ENCODE measurements at places on chromosomes 1 and 21.

- no peak for DNase-seq
These were observed 328.9 kb upstream of the USP25 start for GRCh38 chr21:15400905-15401304.

- no peak for DNase-seq
These were observed 229.5 kb upstream of the VAMP3 start for GRCh38 chr1:7541629-7542028.

GRCh38 chr21:46515109-46515508 is 56.4 kb downstream of the DIP2A start:
- DNase-seq = no peak

GRCh38 chr1:244371242-244372141 is 80.2 kb downstream of the ADSS2 start:
- DNase-seq = no peak

DNA sequence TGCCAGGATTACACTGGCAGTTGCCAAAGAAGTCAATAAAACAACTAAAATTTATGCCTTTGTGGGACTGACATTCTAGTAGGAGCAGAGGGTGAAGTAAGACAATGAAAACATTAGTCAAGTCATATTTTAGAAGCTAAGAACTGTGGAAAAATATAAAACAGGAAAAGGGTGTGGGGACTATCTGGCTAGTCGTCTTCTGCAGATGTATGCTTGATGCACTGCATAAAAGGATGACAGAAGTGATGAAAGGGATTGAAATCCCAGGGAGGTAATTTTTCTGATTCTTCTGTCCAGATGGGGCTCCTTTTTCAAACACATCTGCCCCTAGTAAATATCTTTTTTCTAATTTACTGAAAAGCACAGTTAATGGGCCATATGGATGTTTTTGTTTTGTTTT is 706.3 kb downstream of the ADGRL2 start:
- no peak for DNase-seq

DNA sequence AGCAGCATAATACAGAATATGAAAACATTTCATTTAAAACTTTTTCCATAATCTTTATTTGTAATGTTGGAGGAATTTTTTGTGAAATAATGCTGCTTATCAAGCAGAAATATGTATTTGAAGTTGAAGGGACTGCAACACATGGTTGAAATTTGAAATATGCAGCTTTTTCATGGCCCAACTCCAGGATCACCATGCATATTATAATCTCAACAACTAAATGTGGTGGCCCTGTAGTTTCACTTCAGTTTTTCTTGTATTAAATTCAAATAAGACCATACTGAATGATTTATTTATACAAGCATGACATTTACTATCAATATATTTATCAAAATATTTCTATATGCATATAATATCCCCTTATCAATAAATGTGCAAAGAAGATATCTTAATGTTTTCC is 157.7 kb upstream of the LHX8 start:
- no peak for DNase-seq

- DNase-seq = peak; percentile 68
These were observed 114.5 kb downstream of the HIVEP3 start for GRCh38 chr1:41804176-41804575.

All from NK-92 treated with Interleukin-12 subunit alpha and Interleukin-12 subunit beta, amount 100 ng/mL, for 24 hours (cell line).